ENCODE measurements at places on chromosomes 12 and 14.

DNA sequence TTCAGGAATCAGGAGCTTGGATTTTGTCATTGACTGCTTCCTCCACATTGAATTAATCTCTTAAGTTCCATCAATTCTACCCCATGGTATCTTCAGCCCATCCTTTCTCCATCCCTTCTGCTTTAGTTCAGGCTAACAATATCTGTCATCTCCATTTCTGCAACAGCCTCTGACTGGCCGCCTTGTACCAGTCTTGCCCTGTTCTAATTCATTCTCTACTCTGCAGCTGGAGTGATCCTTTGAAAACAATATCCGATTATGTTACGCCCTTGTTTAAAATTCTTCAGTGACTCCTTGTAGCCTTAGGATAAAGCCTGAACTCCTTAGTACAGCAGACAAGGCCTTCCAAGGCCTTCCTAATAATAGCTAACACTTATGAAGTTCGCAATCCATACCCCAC is 170.2 kb downstream of the ETV6 start:
- peaks cover 13% of the 10 kb centered on the region for H3K4me1 ChIP-seq
- no peak for DNase-seq
- H3K36me3 ChIP-seq, result no peaks in the 10 kb centered on the region
- no peak overlapping the region for H3K4me3 ChIP-seq
- no peak overlapping the region for H3K27ac ChIP-seq
- no peaks in the 10 kb centered on the region for H3K27me3 ChIP-seq

GRCh38 chr14:68662392-68662791 is 130.5 kb downstream of the ZFP36L1 start:
- H3K27ac ChIP-seq, result no peak overlapping the region
- DNase-seq, result no peak
- no peaks in the 10 kb centered on the region for H3K27me3 ChIP-seq
- H3K4me3 ChIP-seq, result no peak overlapping the region

GRCh38 chr12:112595410-112595809 is 176.7 kb downstream of the PTPN11 start:
- H3K27me3 ChIP-seq, result peaks cover 19% of the 10 kb centered on the region
- no peak for DNase-seq
- no peak overlapping the region for H3K4me3 ChIP-seq

- H3K4me1 ChIP-seq, result peaks cover 84% of the 10 kb centered on the region
- DNase-seq, result no peak
- no peak overlapping the region for H3K4me3 ChIP-seq
- H3K27ac ChIP-seq, result no peak overlapping the region
- H3K27me3 ChIP-seq, result no peaks in the 10 kb centered on the region
Measured at GRCh38 chr12:108784270-108784669, 53.0 kb upstream of the CORO1C start.

GRCh38 chr12:49537231-49537751 is 1.5 kb upstream of the KCNH3 start:
- peak overlapping the region; percentile 54 for H3K4me3 ChIP-seq
- peak overlapping the region; percentile 20 for H3K27ac ChIP-seq
- H3K4me1 ChIP-seq, result peaks cover 9% of the 10 kb centered on the region
- peaks cover 49% of the 10 kb centered on the region for H3K27me3 ChIP-seq

DNA sequence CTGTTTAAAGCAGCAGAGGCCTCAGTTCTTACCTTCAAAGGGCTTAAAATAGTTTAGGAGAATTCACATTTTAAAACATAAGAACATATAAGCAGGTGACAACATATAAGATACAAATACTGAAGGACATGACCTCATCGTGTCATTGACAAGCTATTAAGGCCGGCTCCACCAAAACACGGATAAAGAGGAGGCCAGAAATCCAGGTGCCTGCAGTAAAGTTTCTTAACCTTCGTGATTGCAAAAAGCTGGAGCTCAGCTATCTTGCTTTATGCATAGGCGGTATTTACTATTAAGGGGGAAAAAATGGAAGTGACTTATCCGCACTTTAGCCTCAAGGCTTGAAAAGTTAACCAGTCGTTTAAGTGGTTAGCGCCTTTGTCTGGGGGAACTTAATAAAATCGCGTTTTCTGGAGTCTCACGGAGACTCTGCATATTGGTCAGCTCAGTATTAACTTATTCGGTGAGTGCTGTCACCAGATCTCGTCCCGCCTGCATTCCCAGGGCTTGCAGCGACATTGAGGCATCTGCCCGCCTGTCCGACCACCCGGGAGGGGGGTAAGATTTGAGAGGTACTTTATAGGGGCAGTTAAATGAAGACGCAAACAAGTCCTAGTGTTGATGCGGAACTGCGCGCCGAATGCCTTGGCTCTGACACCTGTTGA is 1.1 kb upstream of the SP1 start:
- peaks cover 37% of the 10 kb centered on the region for H3K4me1 ChIP-seq
- no peak for DNase-seq
- peak overlapping the region; percentile 57 for H3K4me3 ChIP-seq
- H3K27me3 ChIP-seq, result no peaks in the 10 kb centered on the region

GRCh38 chr12:94219622-94220302 is 71.4 kb downstream of the PLXNC1 start:
- H3K27me3 ChIP-seq, result no peaks in the 10 kb centered on the region
- H3K4me3 ChIP-seq, result no peak overlapping the region
- no peaks in the 10 kb centered on the region for H3K36me3 ChIP-seq
- H3K4me1 ChIP-seq, result no peaks in the 10 kb centered on the region
- no peak for DNase-seq

DNA sequence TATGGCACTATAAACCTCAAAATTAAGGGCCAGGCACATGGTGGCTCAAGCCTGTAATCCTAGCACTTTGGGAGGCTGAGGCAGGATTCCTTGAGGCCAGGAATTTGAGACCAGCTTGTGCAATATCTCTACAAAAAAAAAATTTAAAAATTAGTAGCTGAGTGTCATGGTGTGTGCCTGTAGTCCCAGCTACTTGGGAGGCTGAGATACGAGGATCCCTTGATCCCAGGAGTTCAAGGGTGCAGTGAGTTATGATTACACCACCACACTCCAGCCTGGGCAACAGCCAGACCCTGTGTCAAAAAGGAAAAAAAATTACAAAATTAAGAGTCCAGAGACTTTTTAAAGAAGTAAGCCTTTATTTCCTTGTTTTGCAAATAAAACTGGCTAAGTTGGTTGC is 1.8 kb upstream of the GCN1 start:
- peaks cover 31% of the 10 kb centered on the region for H3K4me1 ChIP-seq
- no peak overlapping the region for H3K4me3 ChIP-seq
- no peaks in the 10 kb centered on the region for H3K36me3 ChIP-seq
- H3K27ac ChIP-seq, result no peak overlapping the region

GRCh38 chr12:38904537-38905479 is 583 bp downstream of the CPNE8 start:
- peak; percentile 90 for DNase-seq
- peak overlapping the region; percentile 59 for H3K4me3 ChIP-seq
- H3K27ac ChIP-seq, result peak overlapping the region; percentile 94

DNA sequence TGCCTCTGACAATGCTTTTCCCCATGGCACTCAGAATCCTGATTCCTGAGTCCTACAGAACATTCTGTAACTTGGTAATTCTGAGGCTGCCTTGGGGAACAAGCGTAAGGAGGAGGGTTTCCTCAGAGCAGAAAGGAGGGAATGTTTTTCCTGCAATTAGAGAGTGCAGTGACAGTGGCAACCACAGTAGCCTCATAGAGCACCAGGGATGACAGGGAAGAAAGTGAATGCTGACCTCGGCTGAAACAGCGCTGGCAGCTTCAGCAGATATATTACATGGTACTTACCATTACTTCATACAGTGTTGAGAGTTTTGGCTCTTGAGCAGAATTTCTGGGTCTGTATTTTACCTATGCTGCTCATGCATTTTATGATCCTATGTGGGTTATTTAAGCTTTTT is 757.1 kb downstream of the NRXN3 start:
- DNase-seq, result no peak

- H3K27ac ChIP-seq, result no peak overlapping the region
- no peak for DNase-seq
- no peaks in the 10 kb centered on the region for H3K36me3 ChIP-seq
- H3K4me1 ChIP-seq, result no peaks in the 10 kb centered on the region
- H3K4me3 ChIP-seq, result no peak overlapping the region
Measured at GRCh38 chr12:103908246-103908541, 22.0 kb upstream of the HSP90B1 start.

- no peak overlapping the region for H3K27ac ChIP-seq
- H3K36me3 ChIP-seq, result no peaks in the 10 kb centered on the region
- H3K4me1 ChIP-seq, result peaks cover 13% of the 10 kb centered on the region
- peaks cover 9% of the 10 kb centered on the region for H3K27me3 ChIP-seq
Measured at GRCh38 chr14:100898935-100899883, 4.3 kb downstream of the RTL1 start.

DNA sequence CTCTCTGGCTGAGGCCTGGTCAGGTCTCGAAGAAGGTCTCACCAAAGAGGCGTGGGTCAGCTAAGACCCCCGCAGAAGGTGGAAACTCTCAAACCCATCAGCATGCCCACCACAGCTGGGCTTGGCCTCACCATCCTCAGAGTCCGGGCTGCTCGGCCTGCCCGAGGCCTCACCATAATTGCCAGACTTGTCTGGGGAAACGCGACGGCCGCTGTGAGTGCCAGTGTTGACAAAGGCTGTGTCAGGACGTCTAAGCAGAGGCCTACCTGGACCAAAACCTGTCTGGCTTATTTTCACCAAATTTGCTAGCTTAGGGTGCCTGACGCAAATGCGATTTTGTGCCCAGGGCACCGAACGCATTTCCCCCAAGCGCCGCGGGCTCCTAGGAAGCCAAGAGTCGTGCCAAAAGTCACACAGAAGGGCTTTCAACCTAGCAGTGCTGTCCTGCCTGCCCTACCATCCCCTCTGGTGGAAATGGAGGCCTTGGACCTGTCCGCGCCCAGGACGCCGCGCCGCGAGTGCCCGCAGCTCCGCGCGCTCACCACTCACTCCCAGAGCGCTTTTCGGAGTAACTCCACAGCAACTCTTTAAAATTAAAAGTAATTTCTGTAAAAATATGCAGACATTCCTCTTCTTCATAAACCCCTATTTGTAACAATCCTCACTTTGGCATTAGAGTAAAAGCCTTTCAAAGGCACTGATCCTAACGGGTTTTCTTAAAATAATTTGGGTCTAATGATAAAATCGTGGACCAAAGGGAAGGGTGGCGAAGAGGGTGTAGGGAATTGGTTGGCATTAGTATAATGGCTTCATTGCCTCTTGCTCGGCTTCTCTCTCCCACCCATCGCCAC is 1.2 kb upstream of the ALX1 start:
- no peaks in the 10 kb centered on the region for H3K36me3 ChIP-seq
- H3K27me3 ChIP-seq, result no peaks in the 10 kb centered on the region
- H3K4me1 ChIP-seq, result peaks cover 12% of the 10 kb centered on the region
- no peak overlapping the region for H3K27ac ChIP-seq
- no peak overlapping the region for H3K4me3 ChIP-seq

DNA sequence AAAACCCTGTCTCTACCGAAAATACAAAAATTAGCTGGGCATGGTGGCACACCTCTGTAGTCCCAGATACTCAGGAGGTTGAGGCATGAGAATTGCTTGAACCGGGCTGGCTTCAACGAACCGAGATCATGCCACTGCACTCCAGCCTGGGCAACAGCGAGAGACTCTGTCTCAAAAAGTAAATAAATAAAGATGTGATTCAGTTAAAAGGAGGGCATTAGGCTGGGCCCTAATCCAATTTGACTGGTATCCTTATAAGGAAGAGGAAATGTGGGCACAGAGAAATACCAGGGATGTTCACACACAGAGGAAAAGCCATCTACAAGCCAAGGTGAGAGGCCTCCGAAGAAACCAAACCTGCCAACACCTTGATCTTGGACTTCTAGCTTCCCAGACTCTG is 10.1 kb upstream of the DCAF4 start:
- H3K4me1 ChIP-seq, result no peaks in the 10 kb centered on the region
- H3K27me3 ChIP-seq, result no peaks in the 10 kb centered on the region
- no peak for DNase-seq
- H3K4me3 ChIP-seq, result no peak overlapping the region
- no peaks in the 10 kb centered on the region for H3K36me3 ChIP-seq

GRCh38 chr14:70086685-70087379 is 101.9 kb downstream of the SLC8A3 start:
- DNase-seq, result no peak
- H3K4me3 ChIP-seq, result no peak overlapping the region
- peaks cover 4% of the 10 kb centered on the region for H3K27me3 ChIP-seq
- H3K4me1 ChIP-seq, result no peaks in the 10 kb centered on the region

DNA sequence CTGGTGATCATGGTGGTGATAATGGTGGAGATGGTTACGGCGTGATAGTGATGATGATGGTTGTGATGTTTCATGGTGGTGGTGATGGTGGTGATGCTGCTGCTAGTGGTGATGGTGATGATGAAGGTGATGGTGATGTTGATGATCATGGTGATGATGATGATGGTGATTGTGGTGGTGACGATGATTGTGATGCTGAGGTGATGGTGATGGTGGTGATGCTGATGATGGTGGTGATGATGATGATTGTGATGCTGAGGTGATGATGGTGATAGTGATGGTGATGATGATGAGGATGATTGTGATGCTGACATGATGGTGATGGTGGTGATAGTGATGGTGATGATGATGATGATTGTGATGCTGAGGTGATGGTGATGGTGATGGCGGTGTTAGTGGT is 113.2 kb upstream of the EVL start:
- peaks cover 13% of the 10 kb centered on the region for H3K27me3 ChIP-seq
- H3K4me3 ChIP-seq, result no peak overlapping the region
- H3K27ac ChIP-seq, result no peak overlapping the region
- DNase-seq, result no peak

DNA sequence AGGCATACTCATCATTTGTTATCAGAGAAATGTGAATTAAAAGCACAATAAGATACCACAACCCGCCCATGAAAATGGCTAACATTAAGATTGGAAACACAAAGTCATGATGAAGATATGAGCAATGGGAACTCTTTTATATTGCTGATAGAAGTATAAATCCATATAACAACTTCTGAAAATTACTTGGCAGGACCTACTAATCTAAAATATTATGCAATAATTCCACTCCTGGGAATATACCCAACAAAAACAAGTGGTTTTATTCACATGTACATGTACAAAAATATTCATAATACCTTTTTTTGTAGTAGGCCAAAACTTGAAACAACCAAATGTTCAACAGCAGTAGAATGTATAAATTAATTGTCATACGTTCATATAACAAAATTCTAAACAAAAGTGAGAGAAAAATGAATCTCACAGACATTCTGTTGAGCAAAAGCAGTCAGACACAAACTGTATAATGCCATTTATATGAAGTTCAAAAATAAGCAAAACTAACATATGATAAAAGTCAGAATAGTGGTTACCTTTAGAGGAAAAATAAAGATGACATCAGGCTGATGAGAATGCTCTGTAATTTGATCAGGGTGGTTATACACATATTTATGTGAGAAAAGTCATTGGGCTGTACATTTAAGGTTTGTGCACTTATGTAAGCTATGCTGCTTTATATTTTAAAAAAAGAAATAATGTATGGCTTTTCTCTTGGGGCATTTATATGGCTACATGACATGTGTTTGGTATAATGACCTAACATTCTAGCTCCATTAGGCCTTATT is 309.2 kb upstream of the KITLG start:
- no peak for DNase-seq
- no peaks in the 10 kb centered on the region for H3K4me1 ChIP-seq
- no peaks in the 10 kb centered on the region for H3K27me3 ChIP-seq
- no peak overlapping the region for H3K27ac ChIP-seq

GRCh38 chr14:94707494-94707893 is 62.4 kb downstream of the GSC start:
- no peak overlapping the region for H3K27ac ChIP-seq
- DNase-seq, result no peak
- peaks cover 3% of the 10 kb centered on the region for H3K27me3 ChIP-seq
- H3K36me3 ChIP-seq, result no peaks in the 10 kb centered on the region
